Neural cell (in vitro differentiated cells): ENCODE measurements at places on chromosomes 1 and 21. TPM values are rescaled to one million over a fixed set of nuclear protein-coding genes. Genes with fewer than 3 reads are reported as not detected.

AIRE gene
- not detected in 2 replicates for polyA plus RNA-seq

ARTN gene
- polyA plus RNA-seq: 1.4 and 2.2 TPM in 2 replicates

CDA gene
- not detected in 2 replicates for polyA plus RNA-seq

GPR25 gene
- not detected in 2 replicates for polyA plus RNA-seq

OXCT2 gene
- not detected in 2 replicates for polyA plus RNA-seq

ADAM15 gene
- polyA plus RNA-seq: 24.8 and 27.6 TPM in 2 replicates

PEX14 gene
- 13.5 and 18.3 TPM in 2 replicates for polyA plus RNA-seq

HES4 gene
- polyA plus RNA-seq: 196 and 204 TPM in 2 replicates

ETV3L gene
- polyA plus RNA-seq: not detected in 2 replicates

MYBPH gene
- polyA plus RNA-seq: not detected in 2 replicates

C1orf116 gene
- not detected in 2 replicates for polyA plus RNA-seq

ANGPTL7 gene
- 0.12 TPM in 1 of 2 replicates, not detected in the other for polyA plus RNA-seq

GUCA2B gene
- not detected in 2 replicates for polyA plus RNA-seq
